Neural progenitor cell (in vitro differentiated cells): ENCODE measurements at places on chromosomes 13 and 19.

- peak; percentile 83 for DNase-seq
Measured at GRCh38 chr19:3304871-3305423, 61.4 kb upstream of the NFIC start.

GRCh38 chr19:37977992-37978391, 71.0 kb downstream of the SIPA1L3 start:
- DNase-seq, result peak; percentile 73

DNA sequence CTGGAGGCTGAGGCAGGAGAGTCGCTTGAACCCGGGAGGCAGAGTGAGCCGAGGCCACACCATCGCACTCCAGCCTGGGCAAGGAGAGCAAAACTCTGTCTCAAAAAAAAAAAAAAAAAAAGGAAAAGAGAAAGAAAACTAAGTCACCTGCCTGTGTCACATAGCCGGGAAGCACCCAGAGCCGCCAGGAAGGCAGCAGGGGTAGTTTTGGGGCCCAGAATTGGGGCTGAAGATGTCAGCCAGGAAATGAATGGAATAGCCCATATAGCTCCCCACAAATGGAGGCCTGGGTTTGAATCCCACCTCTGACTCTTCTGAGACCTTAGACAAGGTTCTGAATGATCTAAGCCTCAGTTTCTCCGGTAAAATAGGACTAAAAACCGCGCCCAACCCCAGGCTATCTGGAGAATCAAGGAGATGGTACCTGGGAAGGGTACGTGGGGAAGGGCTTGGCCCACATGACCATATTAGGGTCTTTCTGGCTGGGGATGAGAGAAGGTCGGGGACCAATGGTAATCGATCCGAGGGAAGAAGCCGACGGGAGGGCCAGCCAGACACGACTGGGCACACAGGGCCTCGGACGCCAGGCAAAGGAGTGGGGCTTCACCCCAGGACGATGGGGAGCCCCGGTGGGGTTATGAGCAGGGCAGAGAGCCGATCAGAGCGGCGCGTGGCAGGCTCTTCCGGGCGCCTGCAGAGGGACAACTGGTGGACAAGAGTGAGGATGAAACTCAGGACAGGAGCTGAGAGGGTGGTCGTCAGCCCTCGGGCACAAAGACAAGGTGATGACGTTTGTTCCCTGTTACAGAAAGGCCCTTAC, 14.4 kb downstream of the CCDC124 start:
- DNase-seq, result no peak

GRCh38 chr19:52451241-52451640, 2.1 kb upstream of the ZNF578 start:
- DNase-seq, result no peak

DNA sequence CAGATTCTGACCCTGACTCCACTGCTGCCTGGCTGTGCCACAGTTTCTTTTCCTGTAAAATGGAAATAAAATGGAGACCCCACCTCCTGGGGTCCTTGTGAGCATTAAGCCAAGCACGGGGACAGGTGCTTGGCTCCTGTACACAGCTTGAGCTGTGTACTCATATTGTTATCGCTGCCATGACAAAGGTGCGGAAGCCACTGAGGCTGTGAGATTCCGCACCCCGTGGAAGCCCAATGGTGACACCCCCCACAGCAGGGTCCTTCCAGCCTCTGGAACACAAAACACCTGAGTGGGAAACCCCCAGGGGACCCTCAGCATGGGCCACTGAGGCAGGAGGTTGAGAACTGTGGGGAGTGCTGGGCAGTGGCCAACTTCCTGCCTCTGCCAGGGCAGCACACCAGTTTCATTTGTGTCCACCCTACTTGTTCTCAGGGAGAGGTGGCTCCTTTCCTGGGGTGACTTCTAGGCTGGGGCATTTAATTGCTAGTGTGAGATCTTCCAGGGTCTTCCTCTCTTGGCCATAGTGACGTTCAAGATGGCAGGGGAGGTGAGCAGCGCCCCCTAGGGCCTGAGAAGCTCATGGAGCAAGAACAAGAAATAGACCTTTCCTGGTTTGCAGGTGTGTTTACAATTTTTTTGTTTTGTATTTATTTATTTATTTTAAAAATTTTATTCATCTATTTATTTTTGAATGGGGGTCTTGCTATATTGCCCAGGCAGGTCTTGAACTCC, 5.4 kb upstream of the JSRP1 start:
- DNase-seq, result peak; percentile 48

DNA sequence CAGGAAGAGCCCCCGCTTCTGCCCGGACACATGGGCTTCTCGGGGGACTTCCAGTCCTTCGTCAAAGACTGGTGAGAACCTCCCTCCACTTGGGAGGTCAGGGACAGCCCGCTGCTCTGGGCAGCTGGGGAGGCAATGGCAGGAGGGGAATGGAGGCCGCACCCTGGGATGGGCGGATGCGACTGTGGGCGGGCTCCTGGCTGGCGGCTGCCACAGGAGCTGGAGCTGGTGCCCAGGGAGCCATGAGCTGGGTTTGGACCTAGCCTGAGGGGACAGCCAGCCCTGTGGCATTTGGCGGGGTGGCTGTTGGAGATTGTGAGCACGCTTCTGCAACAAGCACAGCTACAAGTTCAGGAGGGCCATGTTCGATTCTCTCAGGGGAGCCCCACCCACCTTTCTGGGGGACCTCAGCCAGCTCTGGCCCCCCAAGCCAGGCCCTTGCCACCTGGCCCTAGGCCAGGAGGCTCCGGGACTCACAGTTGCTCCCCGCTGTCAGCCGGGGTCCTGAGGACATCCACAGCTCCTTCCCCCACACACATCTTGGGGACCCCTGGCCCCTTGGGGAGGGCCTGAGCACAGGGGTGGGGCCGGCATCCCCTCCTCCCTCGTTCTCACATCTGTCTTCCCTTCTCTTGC, 3.0 kb upstream of the TGFBR3L start:
- DNase-seq, result no peak

- no peak for DNase-seq
Measured at GRCh38 chr19:33954686-33955085, 158.0 kb downstream of the KCTD15 start.

DNA sequence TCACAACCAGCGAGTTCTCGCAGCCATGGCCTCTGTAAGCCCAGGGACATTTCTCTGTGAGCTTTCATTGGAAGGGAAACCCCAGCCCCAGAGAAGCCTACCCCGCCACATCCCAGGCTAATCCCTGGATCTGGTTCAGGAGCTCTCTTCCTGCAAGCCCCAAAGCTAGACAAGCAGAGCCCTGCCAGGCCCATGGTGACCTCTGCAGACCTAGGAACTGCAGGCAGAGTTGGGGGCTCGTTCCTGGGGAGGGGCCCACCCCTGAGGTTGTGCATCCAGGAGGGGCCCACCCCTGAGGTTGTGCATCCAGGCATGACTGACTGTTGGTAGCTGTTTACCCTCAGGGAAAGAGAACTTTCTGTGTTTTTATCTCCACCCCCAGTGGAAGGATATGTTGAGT, 21.7 kb downstream of the KCTD15 start:
- no peak for DNase-seq
